ENCODE measurements at places on chromosomes 4 and X.

GRCh38 chr4:98448908-98449307 is 187.7 kb downstream of the RAP1GDS1 start:
- peak; percentile 55 for DNase-seq

DNA sequence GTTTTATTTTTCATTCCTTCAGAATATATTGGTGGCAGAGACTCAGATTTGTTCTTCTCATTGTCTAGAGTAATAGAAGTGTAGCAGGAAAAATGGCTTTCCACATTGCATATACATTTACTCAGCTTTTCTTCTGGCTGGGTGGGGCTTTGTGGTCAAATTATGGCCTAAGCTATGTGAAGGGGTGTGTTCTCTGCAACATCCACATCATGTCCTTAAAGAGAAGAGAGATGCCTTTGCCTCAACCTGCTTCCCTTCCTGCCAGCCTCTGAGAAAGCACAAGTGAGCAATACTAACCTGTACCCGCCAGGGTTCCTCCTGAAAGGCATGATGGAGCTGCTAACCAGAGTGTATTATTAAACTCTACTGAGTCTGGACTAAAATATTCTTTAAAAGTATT is 695.6 kb upstream of the FAM241A start:
- no peak for DNase-seq

DNA sequence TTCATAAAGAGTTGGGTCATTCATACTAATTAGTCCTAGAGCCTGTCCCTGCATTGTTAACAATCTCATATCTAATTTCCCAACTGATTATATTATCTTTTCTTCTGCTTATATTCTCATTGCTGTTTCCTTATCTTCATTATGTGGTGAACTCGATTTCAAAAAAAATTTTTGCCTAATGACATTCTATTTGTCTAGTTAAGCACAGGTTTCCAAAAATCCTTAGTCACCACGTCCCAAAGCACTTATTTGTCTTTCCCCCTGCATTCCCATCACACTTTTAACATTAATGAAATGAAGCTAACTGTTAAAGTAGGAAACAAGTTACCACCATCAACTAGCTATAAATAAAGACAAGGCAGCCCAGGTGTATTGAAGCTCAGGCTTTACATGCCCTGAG is 131.1 kb downstream of the IQCM start:
- no peak for DNase-seq

DNA sequence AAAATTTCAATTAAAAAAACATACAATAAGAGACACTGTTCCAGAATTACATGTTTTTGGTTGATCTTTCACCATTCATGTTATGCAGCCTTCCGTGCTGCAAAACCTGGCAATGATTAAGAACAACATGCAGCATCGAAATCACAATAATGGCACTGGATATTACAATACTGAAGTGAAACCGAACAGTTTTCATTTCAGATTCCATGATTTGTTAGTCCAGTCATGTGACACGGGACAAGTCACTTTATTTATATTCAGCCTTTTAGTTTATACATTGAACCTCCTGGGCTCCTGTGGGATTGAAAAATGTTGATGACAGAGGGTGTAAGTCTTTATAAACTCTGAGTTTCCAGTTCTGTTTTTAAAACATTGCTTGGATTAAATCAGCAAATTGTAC is 142.5 kb upstream of the TTC29 start:
- DNase-seq, result no peak

DNA sequence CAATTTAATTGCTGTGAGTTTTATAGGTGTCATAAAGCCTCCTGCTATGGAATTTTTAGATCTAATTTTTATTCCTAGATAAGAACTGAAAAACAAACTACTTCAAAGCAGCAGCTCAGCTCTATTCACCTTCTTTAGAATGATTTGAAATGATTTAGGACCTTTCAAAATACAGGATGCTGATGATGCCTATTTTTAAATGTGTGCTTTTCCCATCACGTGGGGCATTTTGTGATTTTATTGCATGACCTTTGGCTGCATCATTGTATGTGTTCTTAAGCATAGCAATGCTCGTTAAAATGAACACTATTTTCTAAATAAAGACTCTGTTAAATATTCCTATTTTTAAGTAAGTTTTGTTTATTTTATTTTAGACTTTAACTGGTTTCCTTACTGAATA is 537.3 kb downstream of the STPG2 start:
- no peak for DNase-seq

Measured in skeletal muscle cell (primary cell).